ENCODE measurements at places on chromosomes 11 and 22. TPM values are rescaled to one million over a fixed set of nuclear protein-coding genes. Genes with fewer than 3 reads are reported as not detected.

DNA sequence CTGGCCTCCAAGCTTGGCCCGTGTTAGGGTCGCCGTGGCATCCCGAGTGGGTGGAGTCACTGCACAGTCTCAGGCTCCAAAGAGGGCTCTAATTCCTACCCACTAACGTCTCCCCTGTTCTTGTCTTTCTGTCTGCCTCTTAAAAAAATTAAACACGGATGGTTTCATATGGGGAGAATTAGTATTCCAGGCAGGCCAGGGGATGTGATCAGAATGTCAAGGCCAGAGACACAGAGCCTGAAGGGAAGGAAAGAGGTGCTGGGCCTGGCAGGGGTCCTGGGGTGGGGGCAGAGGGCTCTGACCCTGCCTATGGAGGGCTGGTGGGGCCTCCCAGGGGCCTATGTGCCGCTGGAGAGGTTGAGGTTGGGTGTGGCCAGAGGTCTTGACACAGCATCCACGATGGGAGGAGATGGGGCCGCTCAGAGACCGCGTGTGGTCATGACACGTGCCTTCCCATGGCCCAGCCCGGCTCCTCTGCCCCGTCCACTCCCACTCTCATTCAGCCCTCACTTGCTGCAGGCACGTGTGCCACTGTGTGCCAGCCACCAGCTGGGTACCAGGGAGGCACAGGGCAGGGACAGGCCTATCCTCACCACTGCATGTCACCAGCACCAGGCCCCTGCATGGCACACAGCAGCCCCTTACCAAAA is 56.5 kb downstream of the FLRT1 start:
- DNase-seq = no peak
- no peaks in the 10 kb centered on the region for H3K4me1 ChIP-seq
- H3K27me3 ChIP-seq = no peaks in the 10 kb centered on the region
- H3K36me3 ChIP-seq = no peaks in the 10 kb centered on the region
- H3K27ac ChIP-seq = no peak overlapping the region
- no peak overlapping the region for H3K4me3 ChIP-seq

DNA sequence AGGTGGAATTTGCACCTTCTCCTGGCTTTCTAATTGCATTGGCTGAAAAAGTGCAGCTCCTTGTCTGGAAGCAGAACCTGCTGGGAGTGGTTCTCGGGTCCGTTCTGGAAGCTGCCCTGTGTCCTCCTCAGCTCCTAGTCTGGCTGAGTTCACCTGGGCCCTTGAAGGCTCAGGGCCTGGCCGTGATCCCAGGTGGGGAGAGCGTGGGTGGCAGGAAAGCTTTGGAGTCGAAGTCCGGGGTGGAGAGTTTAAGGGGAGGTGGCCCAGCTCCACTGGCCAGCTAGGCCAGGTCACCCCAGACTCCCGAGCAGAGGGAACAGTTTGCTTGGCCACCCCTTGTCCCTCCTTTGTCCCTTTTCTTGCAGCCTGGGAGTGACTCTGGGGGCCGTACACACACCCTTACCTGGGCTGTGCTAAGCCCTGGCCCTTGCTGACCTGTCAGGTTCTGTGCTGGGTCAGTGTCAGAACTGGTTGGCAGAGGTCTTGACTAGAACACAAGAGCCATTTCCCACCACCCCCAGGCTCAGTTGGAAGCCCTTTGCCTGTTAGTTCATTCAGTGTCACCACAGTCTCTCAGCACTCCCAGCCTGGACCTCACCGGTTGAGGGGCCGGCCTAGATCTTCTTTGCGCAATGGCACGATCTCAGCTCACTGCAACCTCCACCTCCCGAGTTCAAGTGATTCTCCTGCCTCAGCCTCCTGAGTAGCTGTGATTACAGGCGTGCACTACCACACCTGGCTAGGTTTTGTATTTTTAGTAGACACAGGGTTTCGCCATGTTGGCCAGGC is 37.3 kb downstream of the LRP5 start:
- H3K4me1 ChIP-seq = no peaks in the 10 kb centered on the region
- no peak overlapping the region for H3K27ac ChIP-seq
- no peak overlapping the region for H3K4me3 ChIP-seq

DNA sequence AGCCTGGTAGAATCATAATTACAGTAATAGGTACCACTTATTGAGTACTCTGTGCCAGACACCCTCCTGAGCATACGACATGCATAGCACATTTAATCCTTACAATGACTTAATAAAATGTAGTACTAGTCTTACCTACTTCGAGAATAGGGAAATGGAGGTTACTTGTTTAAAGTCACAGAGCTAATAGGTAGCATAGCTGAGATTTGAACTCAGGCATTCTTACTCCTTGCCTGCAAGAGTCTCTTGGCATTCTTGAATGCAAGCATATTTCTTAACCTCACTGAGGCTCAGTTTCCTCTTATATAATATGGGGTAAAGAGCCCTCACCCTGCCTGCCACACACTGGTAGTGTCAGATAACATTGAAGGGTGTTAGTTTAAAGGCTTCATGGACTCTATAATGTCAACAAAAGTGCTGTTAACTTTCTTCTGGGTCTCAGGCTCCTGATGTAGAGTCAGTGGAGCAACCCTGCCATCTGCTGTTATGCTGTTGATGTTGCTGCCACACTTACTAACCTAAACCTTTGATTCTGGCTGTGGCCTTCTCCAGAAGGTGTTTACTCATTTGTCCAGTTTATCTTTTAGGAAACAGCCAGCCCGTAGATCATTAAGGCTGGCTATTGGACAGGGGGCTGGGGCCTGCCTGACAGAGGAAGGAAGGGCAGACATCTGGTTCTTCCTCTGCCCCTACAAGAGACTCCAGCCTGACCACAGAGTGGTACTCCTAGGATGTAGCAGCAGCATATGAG is 18.9 kb downstream of the LIMK2 start:
- H3K4me1 ChIP-seq = peaks cover 30% of the 10 kb centered on the region
- peak overlapping the region; percentile 43 for H3K27ac ChIP-seq

The RIC3 gene
- 1.8 TPM for polyA plus RNA-seq

DNA sequence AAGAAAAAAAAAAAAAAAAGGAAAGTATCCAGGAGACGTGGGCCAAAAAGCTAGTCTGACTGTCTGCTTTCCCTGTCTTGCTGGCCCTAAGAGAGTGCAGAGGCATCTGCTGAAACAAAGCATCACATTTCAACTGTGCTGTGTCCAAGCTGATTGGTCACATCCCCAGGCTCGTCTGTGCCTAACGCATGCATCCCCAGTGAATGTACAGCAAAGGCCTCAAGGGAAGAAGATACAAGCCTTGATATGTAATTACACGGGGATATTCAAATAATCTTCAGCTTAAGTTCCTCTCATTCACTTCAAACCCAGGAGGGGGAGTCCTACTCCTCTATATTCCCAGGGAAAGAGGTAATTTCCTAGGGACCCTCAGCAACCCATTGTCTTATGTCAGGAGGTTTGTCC is 5.4 kb upstream of the SORL1 start:
- no peak overlapping the region for H3K4me3 ChIP-seq
- H3K4me1 ChIP-seq = peaks cover 77% of the 10 kb centered on the region
- no peaks in the 10 kb centered on the region for H3K27me3 ChIP-seq
- H3K36me3 ChIP-seq = peaks cover 6% of the 10 kb centered on the region
- no peak for DNase-seq
- H3K27ac ChIP-seq = no peak overlapping the region

The A4GALT gene
- polyA plus RNA-seq = not detected

The ZNF74 gene
- polyA plus RNA-seq = 3.0 TPM

The MRGPRD gene
- polyA plus RNA-seq = 0.48 TPM

DNA sequence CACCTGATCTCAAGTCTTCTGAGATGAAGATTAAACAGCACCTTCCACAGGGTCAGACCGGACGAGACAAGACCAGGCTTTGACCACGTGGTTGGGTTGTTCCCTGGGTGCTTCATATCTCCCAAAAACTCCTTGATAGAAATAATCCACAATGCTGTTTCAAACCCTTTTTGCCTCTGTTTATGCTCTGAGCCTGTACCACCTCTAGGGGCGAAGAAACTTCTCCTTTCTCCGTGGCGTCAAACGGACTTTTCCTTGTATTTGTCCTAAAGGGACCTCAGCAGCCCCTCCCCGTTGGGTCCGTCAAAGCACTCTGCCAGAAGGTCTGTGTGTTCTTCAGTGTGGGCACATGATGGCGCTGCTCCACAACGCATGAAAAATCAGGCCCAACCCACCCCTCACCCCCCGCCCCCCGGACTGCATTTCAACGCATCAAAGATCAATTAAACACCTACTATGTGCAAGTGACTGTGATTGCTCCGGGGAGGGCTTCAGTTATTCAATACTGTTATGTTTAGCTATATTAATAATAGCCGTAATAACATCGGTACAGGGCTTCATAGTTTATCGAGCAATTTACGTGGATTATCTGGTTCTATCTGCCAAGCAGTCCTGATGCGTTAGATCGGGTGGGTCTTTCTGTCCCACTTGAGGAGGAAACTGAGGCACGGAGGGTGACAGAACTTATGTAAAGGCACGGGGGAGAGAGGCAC is 17.3 kb upstream of the EIF3D start:
- no peak overlapping the region for H3K4me3 ChIP-seq
- no peak for DNase-seq
- H3K27ac ChIP-seq = no peak overlapping the region
- no peaks in the 10 kb centered on the region for H3K36me3 ChIP-seq

DNA sequence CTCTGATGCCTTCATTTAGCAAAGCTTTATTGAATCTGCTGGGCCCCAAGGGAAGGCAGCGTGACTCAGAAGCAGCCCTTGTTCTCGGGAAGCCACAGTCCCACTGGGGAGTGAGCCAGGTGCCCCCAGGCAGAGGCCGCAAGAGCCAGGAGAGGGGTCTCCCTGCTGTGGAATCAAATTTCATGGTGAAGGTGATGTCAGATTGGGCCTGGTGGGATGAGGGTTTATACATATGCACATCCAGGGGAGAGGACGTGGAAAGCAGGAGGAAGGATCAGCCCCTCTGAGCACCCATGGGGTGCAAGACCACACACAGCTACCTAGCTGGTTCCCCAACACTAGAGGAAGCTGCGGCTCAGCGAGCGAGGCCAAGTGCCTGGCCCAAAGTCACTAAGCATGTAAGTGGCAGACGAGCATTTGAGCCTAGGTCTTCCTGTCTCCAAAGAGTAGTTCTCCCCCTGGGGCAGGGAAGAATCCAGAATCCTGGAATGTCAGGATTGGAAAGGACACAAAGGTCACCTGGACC is 2.0 kb downstream of the SYNGR1 start:
- H3K4me1 ChIP-seq = peaks cover 4% of the 10 kb centered on the region
- no peak overlapping the region for H3K27ac ChIP-seq
- no peak for DNase-seq
- no peak overlapping the region for H3K4me3 ChIP-seq
- H3K27me3 ChIP-seq = peaks cover 9% of the 10 kb centered on the region

- no peak overlapping the region for H3K4me3 ChIP-seq
- H3K36me3 ChIP-seq = no peaks in the 10 kb centered on the region
- no peaks in the 10 kb centered on the region for H3K4me1 ChIP-seq
- no peaks in the 10 kb centered on the region for H3K27me3 ChIP-seq
- DNase-seq = no peak
Measured at GRCh38 chr11:32821517-32821916, 8.2 kb upstream of the PRRG4 start.

GRCh38 chr11:1927848-1928469 is 8.5 kb downstream of the TNNT3 start:
- H3K27ac ChIP-seq = no peak overlapping the region
- no peaks in the 10 kb centered on the region for H3K36me3 ChIP-seq
- no peak for DNase-seq
- H3K4me3 ChIP-seq = no peak overlapping the region
- no peaks in the 10 kb centered on the region for H3K4me1 ChIP-seq

The APOA5 gene
- not detected for polyA plus RNA-seq

- no peak for DNase-seq
- no peak overlapping the region for H3K27ac ChIP-seq
- H3K36me3 ChIP-seq = no peaks in the 10 kb centered on the region
- no peaks in the 10 kb centered on the region for H3K4me1 ChIP-seq
- no peak overlapping the region for H3K4me3 ChIP-seq
Measured at GRCh38 chr11:73637012-73637411, 9.4 kb upstream of the PLEKHB1 start.

- H3K4me3 ChIP-seq = no peak overlapping the region
- H3K4me1 ChIP-seq = no peaks in the 10 kb centered on the region
- no peaks in the 10 kb centered on the region for H3K36me3 ChIP-seq
- no peaks in the 10 kb centered on the region for H3K27me3 ChIP-seq
- no peak for DNase-seq
- H3K27ac ChIP-seq = no peak overlapping the region
Measured at GRCh38 chr11:1083621-1084551, 9.2 kb downstream of the MUC2 start.

DNA sequence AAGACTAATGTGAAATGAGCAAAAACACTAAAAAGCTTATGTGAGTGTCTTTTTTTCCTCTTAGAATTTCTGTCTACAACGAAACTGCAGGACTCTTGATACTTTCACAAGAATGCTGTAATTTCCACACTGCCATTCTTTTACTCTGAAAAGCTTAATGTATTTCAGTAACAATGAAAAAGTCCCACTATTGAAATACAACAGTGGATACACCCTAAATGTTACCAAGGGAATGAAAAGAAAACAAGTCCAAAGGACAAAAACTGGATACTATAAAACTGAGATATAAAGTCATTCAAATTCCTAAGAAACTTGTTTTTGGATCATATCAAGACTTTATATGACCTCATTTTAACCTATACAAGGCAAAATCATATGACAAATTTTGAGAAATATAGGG is 77.4 kb downstream of the SOX6 start:
- H3K36me3 ChIP-seq = no peaks in the 10 kb centered on the region
- no peaks in the 10 kb centered on the region for H3K4me1 ChIP-seq
- no peaks in the 10 kb centered on the region for H3K27me3 ChIP-seq
- no peak overlapping the region for H3K27ac ChIP-seq
- DNase-seq = no peak

DNA sequence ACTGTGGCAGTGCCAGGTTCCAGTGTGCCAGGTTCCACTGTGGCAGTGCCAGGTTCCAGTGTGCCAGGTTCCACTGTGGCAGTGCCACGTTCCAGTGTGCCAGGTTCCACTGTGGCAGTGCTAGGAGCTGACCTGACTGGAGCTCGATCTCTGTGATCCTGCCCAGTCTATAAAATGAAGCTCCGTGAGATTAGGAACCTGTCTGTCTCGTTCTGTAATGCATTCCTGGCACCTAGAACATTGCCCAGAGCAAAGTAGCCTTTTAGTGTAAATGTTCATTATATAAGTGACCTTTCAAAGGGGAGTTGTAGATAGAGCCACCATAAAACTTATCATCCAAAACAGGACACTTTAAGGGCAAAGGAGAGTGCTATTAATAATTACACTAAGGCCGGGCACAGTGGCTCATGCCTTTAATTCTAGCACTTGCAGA is 36.0 kb downstream of the ART5 start:
- no peak overlapping the region for H3K4me3 ChIP-seq
- no peaks in the 10 kb centered on the region for H3K4me1 ChIP-seq
- H3K36me3 ChIP-seq = no peaks in the 10 kb centered on the region
- H3K27me3 ChIP-seq = no peaks in the 10 kb centered on the region

The SERHL2 gene
- 0.26 TPM for polyA plus RNA-seq

- H3K27me3 ChIP-seq = no peaks in the 10 kb centered on the region
- no peak overlapping the region for H3K4me3 ChIP-seq
- H3K4me1 ChIP-seq = no peaks in the 10 kb centered on the region
Measured at GRCh38 chr11:60069450-60069849, 13.0 kb downstream of the MS4A3 start.

The NXPE1 gene
- polyA plus RNA-seq = not detected

DNA sequence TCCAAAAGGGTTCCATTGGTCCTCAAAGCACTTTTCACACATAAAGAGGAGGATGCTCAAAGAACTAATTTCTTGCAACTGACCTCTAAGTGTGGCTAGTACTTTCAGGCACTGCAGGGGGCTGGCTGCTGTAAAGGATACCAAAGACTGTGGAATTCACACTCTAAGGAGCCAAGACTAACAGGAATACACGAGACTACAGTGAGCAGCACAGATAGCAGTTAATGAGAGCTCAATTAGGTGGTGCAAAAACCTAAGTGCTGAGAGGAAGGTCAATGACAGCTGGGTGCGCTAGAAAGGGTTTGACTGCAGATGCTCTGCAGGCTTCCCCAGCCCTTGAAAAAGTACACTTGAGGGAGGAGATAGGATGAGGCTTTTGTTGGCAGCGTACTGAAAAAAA is 124.3 kb upstream of the NTM start:
- no peak overlapping the region for H3K27ac ChIP-seq
- H3K27me3 ChIP-seq = no peaks in the 10 kb centered on the region
- H3K4me3 ChIP-seq = no peak overlapping the region
- no peaks in the 10 kb centered on the region for H3K36me3 ChIP-seq
- no peaks in the 10 kb centered on the region for H3K4me1 ChIP-seq

Measured in CD4-positive, alpha-beta memory T cell (primary cell).